Left lobe of liver (tissue), 2 donors: ENCODE measurements at places on chromosomes 12 and 14. TPM values are rescaled to one million over a fixed set of nuclear protein-coding genes. Genes with fewer than 3 reads are reported as not detected.

The FAM181A gene
- not detected for total RNA-seq

GRCh38 chr14:77041881-77042545, 13.5 kb upstream of the IRF2BPL start:
- DNase-seq = no peak

The KLHL33 gene
- 0.20 TPM for total RNA-seq

DNA sequence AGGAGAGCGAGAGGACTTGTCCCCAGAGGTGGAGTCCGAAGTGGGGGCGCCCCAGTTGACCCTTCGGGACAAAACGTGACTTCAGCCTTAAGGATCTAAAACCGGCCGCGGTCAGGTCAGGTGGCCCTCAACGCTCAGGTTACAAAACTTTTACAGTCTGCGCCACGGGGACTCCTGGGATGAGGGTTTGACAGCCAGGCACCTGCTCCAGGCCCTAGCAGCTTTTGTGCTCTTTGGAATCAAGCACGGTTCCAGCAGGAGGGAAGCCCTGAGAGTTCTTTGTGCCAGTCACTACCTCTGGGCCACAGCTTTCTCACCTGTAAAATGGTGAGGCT, 337 bp downstream of the ZC2HC1C start:
- DNase-seq = no peak

The STYK1 gene
- total RNA-seq = not detected

The VDR gene
- 0.28 TPM for total RNA-seq

DNA sequence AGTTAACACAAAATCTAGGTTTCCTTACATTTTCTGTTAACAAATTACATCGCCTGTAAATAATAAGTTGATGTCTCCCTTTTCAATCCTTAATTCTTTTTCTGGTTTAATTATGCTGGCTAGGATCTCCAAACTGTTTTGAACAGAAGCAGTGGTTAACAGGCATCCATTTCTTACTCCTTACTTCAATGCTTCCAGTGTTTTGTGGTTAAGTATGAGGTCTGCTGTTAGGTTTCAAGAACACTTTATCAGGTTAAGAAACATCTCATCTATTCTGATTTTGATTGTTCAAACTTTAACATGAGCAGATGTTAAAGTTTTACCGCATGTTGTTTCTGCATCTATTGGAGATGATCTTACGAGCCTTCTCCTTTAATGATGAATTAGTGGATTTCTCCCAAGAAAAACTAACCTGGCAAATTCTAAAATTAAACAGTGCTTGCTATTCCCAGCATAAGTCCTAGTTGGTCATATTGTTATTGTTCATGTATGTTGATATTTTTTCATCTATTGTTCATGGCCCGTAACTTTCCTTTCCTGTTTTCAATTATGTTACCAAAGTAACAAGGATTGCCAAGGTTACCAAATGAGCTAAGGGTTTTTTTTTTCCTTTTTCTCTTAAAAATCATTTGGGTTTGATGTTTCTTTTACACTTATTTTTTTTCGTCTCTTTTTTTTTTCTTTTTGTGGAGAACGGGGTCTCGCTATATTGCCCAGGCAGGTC, 33.4 kb downstream of the POLE start:
- no peak for DNase-seq

DNA sequence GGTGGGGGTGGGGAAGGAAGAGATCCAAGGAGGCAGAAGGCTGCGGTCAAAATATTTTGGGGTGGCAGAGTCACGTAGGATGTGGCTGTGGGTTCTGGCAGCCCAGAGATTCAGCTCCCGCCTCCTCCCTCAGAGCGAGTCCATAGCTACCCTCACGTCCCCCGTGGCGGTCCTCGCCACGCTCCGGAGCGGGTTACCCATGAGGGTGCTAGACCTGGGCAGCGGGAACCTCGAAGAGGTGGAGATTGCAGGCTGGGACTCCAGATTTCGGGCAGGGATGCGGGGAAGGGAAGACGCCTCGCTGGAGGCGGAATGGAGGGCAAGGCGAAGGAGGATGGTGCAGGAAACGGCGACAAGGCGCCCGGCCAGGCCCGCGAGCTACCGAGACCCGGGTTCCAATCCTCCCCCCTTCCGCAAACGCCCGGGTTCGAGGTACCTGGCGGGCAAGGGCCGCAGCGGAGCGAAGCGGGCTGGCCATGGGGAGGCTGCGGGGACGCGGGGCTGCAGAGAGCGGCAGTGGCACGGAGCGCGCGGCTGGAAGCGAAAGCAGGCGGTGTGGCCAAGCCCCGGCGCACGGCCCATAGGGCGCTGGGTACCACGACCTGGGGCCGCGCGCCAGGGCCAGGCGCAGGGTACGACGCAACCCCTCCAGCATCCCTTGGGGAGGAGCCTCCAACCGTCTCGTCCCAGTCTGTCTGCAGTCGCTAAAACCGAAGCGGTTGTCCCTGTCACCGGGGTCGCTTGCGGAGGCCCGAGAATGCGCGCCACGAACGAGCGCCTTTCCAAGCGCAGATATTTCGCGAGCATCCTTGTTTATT, 46.2 kb downstream of the BCAT1 start:
- no peak for DNase-seq

The KLRD1 gene
- 0.53 TPM for total RNA-seq

- DNase-seq = no peak
These were observed 593.8 kb downstream of the TRHDE start for GRCh38 chr12:72865921-72866320.

- no peak for DNase-seq
These were observed 100.7 kb upstream of the ATF7IP start for GRCh38 chr12:14264778-14265177.

DNA sequence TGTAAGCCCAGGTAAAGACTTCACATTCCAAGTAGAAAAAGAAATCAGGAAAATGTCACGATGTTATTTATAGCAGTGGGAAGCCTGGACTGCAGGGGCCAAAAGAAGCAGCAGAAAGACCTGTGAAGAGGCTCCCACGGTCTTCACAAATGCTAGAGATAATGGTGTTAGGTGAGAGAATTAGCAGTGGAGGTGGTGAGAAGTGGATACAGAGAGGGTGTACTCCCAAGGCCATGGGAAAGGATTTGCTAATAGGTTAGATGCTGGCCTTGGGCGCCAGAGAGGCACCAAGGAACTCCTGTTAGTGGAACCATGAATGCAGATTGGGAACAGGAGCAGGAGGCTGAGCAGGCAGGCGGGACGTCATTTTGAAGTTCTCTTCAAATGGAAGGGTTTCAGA, 386.1 kb downstream of the C12orf75 start:
- no peak for DNase-seq

GRCh38 chr12:6959058-6959804, 8.1 kb downstream of the PTPN6 start:
- peak; percentile 48 for DNase-seq

The SLCO1B1 gene
- 143 TPM for total RNA-seq

DNA sequence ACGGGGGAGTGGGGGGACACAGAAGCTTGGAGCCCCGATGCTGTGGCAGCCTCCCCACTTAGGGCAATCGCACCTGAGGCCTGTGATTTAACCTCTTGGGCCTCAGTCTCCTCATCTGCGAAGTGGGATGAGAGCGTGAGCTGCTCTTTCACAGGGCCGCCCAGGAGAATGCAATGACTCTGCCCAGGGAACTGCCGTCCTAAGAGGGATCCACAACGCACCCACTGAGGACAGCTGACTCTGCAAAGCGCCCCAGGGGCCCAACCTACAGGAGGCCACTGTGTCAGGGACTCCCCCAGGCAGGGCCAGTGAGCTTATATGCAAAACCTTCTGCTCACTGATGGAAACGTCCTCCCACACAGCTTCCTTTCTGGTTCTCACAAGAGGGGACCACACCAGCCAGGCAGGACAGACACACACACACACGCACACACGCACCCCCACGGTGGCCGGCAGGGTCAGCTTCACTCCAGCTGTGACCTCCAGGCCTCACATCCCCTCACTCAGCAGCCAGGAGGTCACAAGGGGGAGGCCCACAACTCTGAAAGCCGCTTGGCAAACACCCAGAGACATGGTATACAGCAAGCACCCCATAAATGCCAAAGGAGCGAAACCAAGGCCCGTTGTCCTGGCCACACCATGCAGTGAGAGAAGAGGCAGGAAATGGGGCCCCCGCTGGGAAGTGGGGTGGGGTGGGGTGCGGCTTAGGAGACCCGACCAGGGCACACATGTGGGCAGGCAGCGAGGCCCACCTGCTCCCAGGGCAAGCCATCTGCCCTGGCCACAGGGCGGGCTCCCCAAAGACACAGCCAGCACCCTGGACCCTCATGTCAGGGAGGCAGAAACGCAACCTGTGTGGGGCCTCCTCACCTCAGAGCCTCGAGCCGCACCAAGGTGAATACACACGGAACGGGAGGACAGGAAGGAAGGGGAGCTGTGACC, 73.3 kb downstream of the NCOR2 start:
- DNase-seq = no peak

The PRMT5 gene
- 19.7 TPM for total RNA-seq

The ISCA2 gene
- 10.0 TPM for total RNA-seq

- DNase-seq = no peak
These were observed 61.5 kb downstream of the NT5DC3 start for GRCh38 chr12:103779410-103780092.

The TARBP2 gene
- total RNA-seq = 22.3 TPM

- no peak for DNase-seq
These were observed 183.9 kb upstream of the SOX5 start for GRCh38 chr12:24133384-24133783.

DNA sequence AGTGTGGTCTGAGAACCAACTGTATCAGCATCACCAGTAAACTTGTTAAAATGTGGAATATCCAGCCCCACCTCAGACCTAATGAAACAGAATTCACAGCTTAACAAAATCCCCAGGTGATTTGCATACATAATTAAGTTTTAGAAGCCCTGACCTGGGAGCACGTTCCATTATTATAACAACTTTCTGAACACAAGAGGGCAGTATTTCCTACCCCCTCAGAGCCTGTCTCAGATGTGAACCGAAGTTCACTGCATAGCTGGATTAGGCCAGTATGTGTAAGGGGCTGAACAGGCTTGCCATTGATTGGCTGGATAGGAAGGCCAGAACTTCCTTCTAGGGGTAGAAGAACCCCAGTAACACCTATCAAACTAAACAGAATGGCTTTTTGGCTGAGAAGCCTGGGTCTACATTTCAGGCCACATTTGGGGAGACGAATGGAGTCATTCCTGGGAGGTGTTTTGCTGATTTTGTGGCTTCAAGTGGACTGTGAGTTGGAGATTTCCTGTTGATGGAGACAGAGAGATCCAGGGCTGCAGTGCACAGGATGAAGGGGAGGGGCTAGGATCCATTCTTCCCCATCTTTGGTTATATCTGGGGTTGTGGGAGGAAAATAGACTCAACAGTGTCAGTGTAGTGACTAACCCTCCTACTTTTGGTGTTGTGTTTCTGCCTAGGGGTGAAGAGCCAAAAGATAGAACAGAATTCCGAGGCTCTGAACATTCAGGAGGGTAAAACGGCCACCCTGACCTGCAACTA, 94.7 kb upstream of the OR4E1 start:
- no peak for DNase-seq

DNA sequence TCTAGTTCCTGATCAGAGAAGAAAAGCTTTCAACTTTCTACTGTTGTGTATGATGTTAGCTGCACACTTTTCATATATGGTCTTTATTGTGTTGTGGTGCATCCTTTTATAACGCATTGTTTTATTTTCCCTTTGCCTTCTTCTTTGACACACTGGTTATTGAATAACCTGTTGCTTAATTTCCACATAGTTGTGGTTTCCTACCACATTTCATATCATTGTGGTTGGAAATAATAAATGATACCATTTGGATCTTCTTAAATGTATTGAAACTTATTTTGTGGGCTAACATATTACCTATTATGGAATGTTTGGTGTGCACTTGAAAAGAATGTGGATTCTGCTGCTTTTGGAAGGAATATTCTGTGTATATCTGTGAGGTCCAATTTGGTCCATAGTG, 64.9 kb downstream of the GPHN start:
- DNase-seq = no peak

GRCh38 chr12:132852496-132852895, 23.8 kb upstream of the GOLGA3 start:
- no peak for DNase-seq

DNA sequence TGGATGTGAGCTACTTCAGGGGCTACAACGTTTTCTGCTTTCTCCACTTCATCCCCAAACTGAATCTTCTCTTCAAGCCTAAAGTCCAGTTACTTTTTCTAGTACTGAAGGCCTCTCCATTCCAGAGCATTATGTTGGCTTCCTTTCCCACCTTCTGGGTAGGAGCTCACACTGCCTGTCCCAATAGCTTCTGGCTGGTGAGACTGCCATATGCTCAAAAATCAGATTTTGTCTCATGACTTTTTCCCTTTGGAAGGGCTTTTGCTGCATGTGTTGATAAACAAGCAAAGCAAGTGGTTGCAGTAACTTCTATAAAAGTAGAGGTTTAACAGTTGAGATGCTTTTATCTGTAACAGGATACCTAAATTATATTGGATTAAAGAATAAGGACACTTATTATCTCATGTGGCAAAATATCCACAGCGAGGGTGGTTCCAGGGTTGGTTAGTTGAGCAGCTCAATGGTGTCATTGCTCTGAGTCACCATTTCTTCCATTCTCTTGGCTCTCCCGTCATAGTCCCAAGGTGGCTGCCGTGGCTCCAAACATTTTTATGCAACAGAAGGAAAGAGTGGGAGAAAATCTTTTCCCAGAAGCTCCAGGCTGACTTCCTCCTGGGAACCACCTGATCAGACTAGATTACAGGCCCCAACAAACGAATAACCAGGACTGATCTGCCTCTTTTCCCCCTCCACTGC, 15.1 kb upstream of the PPFIBP1 start:
- no peak for DNase-seq

DNA sequence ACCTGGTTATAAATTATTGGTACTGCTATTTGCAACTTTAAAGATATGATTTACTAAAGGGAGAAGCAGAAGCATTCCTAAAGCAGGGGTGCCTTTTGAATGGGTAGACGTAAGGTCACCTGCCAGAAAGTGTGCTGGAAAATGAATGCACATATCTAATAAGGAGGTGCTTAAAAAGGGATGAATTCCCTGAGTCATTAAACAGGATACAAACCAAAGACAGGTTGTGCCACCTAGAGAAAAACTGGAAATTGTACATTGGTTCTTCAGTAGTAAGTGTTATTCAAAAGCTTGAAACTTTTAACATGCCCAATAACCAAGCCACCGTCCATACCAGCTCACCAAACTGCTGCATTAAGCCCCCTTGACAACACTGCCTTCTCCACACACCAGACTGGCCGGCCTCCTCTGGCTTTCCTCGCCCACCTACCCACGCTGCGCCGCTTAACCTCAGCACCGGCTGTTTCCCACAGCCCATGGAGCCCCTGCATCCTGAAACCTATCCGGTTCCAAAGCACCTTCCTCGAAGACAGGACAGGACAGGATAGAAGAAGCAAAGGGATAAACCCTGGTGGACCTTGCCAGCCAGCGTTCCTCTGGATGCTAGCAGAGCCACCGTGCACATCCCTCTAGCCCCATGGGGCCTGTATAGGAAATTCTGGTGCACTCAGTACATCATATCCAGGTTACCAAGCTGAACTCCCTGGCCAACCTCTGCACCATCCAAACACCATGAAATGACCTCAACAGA, 201.5 kb upstream of the CAND1 start:
- DNase-seq = no peak

The PAPLN gene
- total RNA-seq = 1.9 TPM

GRCh38 chr12:65232476-65233077, 45.9 kb upstream of the MSRB3 start:
- no peak for DNase-seq

The RASAL1 gene
- 0.25 TPM for total RNA-seq

The RFLNA gene
- not detected for total RNA-seq

The PLEKHG7 gene
- not detected for total RNA-seq

GRCh38 chr12:14771651-14772137, 31.6 kb downstream of the WBP11 start:
- DNase-seq = no peak

The RFX4 gene
- not detected for total RNA-seq

- DNase-seq = no peak
These were observed 96.1 kb downstream of the TMX1 start for GRCh38 chr14:51335961-51336723.

- DNase-seq = no peak
These were observed 64.5 kb upstream of the GTF2A1 start for GRCh38 chr14:81285245-81285644.
